Omental fat pad (tissue), 4 donors: ENCODE measurements at places on chromosomes 4 and X.

DNA sequence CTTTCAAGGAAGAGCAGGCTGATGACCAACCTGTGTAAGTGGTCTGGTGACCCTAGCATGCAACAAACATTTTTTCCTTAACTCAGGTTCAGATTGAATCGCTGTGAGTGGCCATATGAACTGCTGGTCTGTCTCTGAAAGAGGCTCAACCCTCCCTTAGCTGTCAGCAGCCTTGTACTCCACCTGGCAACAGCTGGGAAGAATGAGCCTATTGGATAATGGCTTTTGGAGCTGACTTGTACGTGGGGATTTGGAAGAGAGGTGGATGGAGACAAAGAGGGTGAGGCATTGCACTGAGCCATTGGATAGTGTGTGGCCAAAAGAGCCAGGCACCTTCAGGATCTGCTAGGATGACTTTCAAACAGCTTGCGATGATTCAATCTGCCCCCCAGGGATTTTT lies 35.7 kb upstream of the BMP15 start:
- no peak for DNase-seq

- DNase-seq, result no peak
These were observed 89.0 kb downstream of the PLAC1 start for GRCh38 chrX:134569306-134569705.

DNA sequence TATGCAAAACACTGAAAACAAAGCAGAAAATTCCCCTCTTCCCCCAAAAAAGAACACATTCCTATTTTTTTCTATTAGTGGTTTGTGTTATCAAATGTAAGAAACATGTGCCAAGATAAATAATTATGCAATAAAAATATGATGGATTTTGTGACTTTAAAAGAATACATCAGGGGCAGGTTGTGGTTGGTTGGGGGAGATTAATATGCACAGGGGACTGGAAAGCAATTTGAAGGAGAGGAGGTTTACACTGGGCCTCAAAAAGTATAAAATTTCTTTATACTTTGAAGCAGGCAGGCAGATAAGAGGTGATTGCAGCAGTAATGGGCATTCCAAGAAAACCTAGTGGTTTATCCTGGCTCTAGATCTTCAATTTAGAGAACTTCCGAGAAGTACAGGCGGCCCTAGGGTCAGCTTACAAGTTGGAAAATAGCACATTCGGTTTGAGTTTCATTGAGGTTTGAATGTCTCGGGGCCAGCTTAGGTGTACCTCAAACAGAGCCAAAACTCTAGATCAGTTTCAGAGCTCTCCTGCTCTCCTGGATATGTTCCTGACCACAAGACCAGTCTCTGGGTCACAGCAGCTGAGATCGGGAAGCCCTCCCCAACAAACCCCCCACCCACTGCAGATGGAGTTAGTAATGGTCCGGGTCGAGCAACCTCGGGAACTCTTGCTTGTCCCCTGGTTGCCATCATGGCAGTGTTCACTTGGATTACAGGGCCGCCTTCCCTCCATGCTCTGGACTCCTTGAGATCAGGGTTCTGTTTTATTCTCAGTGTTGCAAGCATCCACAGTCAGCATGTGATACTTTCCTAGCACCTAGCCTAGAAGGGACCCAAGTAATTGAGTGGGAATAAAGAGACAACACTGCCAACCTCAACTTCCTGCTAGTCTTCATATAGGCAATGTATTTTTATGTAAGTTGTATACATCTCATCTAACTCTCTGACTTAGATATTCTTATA lies 112.1 kb upstream of the DDIT4L start:
- DNase-seq, result no peak

- no peak for DNase-seq
These were observed 71.7 kb downstream of the NYX start for GRCh38 chrX:41518841-41519220.

GRCh38 chr4:139629436-139630125 lies 36.0 kb upstream of the MGST2 start:
- DNase-seq, result no peak

DNA sequence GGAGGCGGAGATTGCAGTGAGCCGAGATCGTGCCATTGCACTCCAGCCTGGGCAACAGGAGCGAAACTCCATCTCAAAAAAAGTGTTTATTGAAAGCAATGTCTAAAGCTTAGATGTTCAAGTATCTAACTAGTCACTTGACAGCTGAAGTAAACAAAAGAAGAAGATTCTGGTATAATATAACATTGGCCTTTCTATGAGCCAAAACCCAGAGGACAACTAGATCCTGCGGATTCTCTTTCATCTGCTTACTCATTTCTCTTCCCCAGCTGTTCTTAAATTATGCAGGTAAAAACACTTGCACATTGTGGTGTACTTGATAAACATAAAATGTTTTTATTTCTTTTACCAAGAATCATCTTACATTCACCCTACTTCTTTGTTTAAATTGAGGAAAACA lies 24.1 kb upstream of the AREG start:
- no peak for DNase-seq

GRCh38 chr4:37690976-37691375 lies 4.8 kb upstream of the RELL1 start:
- DNase-seq, result no peak

DNA sequence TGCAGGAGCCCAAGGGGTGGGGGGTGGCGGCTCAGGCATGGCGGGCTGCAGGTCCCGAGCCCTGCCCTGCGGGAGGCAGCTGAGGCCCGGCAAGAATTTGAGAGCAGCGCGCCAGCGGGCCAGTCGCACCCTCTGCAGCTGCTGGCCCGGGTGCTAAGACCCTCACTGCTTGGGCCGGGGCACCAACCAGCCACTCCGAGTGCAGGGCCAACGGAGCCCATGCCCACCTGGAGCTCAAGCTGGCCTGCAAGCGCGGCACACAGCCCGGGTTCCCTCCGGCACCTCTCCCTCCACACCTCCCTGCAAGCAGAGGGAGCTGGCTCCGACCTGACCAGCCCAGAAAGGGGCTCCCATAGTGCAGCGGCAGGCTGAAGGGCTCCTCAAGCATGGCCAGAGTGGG lies 758.2 kb upstream of the INTU start:
- DNase-seq, result no peak

DNA sequence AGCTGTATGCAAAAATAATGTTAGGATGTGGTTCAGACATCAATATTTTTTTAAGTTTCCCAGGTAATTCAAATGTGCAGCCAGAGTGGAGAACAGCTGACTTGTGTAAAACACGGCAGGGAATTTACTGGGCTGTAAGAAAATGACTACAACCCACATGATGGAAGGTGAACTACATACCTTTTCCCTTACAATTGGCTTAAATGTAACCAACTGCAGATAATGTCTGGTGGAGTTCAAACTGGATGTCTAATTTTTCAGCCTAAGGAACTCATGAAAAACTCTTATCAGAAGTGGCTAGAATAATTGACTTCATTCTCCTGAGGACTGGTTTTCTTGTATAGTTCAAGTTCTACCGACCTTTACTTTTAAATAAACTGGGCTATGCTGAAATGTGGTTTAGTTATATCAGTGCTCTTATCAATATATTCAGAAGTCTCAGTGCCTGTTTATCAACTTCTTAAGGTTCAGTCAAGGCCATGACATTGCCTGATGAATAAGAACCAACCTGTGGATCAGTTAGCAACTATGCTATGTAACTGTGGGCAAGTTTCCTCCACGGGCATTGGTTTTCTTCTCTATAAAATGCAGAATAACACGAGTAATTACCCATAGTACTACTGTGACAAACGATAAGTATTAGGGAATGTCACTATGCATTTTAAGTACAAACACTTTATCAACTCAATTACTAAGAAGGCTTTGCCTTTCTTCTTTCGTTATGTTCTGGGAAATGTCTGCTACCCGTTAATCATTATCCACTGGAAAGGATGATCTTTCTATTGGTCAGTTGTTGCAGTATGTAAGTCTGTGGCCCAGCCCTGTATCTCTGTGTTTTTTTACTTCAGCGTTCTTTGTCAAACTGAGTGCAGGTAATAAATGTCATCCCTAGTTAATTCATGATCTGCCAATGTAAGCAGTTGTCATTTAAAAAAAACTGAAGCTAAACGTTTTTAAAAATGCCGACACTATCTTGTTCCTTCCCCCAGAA lies 181.6 kb downstream of the PCDH7 start:
- DNase-seq, result no peak

DNA sequence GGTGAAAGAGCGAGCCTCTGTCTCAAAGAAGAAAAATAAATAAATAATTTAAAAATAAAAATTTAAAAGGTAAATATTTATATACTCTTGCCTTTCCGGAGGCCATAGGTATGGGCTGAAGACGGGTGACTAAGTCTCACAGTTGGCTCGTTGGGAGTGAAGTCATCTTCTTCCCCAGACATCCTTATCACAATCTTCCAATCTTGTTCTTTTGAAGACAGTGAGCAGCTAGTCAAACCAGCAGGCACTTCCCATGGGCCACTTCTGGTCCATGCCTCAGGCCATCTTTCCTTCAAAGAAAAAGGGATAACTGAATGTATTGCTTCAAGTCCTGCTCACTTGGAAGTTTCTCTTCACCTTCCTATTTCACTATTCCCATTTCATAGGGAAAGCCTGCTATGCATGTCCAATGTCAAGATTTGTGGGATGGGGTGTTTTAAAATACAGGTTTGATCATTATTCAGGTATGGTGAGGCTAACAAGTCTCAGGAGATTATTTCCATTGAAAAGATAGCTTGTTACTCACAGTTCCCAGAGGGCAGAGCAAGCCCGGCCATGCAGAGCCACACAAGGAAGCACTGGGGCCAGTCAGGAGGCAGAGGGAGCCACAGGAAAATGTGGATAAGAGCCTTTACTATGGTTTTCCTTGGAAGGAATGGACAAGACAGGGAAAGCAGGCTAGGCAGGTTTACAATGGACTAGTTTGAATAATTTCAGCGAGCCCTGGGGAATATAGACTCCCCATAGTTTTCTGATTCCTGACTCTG lies 33.3 kb upstream of the VCX2 start:
- no peak for DNase-seq

DNA sequence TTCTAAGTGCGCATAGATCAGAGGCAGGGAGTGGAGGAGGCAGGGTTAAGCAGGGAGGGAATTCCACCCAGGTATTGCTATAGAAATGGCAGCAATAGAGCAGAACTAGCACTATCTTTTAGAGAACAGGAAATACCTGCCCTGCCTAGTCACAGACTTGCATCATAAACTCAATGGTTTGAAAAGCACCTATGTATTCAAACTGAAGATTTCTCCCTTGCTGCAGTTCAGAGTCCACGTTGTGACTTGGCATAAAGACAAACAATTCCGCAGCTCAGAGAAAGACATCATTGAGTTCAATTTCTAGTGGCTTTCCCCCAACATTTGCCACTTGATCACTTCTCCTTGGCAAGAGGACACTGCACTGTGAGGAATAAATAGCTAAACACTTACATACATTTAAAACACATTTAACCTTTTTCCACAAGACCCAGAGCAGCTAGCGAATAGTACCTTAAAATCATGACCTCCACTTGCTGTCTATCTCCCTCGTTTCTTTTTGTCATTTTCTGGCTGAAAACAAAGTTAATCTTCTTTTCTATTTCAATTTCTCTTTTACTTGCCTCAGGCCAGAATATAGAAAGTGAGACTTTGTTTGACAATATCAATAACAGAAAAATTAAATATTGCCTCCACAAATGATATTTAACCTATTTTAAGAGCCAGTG lies 42.4 kb downstream of the SLC7A11 start:
- no peak for DNase-seq

- DNase-seq, result no peak
These were observed 31.6 kb downstream of the ADH7 start for GRCh38 chr4:99403380-99404184.

- DNase-seq, result no peak
These were observed 109.3 kb upstream of the USP9X start for GRCh38 chrX:40975951-40976350.

GRCh38 chr4:124330045-124330444 lies 382.5 kb downstream of the ANKRD50 start:
- DNase-seq, result no peak

DNA sequence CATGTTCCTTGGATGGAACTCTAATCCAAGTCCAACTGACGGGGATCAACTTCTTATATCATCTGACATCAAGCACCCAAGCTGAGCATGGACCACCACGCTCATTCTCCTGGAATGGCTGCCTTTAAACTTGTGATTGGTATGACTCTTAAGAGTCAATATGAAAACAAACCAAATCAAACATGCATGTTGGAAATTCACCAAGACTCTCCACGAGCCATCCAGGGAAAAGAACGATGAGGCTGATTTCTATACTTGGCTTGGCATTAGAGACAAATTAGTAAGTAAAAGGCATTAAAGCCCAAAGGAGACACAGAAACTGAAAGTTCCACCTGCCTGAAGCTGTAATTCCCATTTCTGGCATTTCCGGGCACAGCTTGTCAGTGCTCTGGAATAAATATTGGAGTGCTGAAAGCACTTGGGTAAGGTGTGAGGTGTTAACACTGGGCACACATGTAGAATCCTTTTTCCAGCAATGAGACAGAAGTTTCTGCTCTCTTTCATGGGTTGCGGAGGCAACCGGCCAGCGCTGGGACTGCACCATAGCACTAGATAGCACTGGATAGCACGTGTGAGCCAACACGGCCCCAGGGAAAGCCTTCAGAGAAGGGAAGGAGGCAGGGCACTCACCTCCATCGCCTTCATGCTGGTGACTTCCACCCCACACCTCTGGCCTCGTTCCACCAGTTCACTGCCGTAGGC lies 42.1 kb upstream of the CENPU start:
- DNase-seq, result no peak

- DNase-seq, result no peak
These were observed 24.5 kb upstream of the NEXMIF start for GRCh38 chrX:74949717-74950116.

GRCh38 chr4:150906987-150907633 lies 108.0 kb downstream of the LRBA start:
- no peak for DNase-seq

GRCh38 chrX:74449322-74449936 lies 28.1 kb downstream of the SLC16A2 start:
- DNase-seq, result no peak

DNA sequence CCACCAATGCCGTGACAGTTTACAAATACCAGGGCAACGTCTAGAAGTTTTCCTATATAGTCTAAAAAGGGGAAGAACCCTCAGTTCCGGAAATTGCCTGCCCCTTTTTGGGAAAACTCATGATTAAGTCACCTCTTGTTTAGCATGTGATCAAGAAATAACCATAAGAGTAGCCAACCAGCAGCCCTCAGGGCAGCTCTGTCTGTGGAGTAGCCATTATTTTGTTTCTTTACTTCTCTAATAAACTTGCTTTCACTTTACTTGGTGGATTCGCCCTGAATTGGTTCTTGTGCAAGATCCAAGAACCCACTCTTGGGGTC lies 20.0 kb upstream of the HOPX start:
- DNase-seq, result no peak

- no peak for DNase-seq
These were observed 14.5 kb downstream of the SPACA5 start for GRCh38 chrX:48021026-48021900.

- DNase-seq, result no peak
These were observed 87.3 kb downstream of the LCORL start for GRCh38 chr4:17934286-17934685.

GRCh38 chrX:66017659-66018170 lies 22.2 kb downstream of the VSIG4 start:
- DNase-seq, result no peak

GRCh38 chr4:151152028-151152427 lies 52.6 kb downstream of the RPS3A start:
- DNase-seq, result no peak

- DNase-seq, result no peak
These were observed 9.7 kb downstream of the EFNB1 start for GRCh38 chrX:68838571-68838910.
